ENCODE measurements at places on chromosomes 1 and 21.

- DNase-seq: no peak
These were observed 65.2 kb downstream of the SLC37A1 start for GRCh38 chr21:42578761-42579415.

DNA sequence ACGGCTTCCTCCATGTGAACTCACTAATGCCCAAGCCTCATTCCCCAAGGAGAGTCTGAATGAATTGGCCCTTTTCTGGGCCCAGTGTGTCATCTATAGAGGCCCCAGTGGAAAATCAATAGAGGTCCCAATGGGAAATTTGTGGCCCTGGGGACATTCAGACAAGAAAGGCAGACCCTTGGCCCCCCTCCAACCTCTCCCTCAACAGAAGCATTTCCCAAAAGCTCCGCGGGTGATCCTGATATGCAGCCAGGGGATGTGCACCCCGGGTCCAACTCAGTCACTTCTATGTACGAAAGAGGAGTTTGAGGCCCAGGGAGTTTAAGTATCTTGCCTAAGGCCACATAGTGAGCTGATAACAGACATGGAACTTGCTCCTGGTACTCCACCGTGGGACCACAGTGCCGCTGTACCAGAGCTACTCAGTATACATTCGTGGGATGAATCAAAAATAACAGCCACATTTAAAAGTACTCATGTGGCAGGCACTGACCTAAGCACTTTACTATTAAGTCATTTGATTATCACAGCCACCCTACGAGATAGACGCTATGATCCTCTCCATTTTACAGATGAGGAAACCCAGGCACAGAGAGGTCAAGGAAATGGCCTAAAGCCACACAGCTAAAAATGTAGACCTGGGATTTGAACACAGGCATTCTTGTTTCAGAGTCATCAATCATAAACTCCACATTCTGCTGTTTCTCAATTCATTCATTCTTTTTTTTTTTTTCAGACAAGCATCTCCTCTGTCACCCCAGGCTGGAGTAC, 8.5 kb downstream of the EPHA2 start:
- DNase-seq: no peak

- DNase-seq: no peak
These were observed 244.6 kb downstream of the TOMM20 start for GRCh38 chr1:234884006-234884405.

DNA sequence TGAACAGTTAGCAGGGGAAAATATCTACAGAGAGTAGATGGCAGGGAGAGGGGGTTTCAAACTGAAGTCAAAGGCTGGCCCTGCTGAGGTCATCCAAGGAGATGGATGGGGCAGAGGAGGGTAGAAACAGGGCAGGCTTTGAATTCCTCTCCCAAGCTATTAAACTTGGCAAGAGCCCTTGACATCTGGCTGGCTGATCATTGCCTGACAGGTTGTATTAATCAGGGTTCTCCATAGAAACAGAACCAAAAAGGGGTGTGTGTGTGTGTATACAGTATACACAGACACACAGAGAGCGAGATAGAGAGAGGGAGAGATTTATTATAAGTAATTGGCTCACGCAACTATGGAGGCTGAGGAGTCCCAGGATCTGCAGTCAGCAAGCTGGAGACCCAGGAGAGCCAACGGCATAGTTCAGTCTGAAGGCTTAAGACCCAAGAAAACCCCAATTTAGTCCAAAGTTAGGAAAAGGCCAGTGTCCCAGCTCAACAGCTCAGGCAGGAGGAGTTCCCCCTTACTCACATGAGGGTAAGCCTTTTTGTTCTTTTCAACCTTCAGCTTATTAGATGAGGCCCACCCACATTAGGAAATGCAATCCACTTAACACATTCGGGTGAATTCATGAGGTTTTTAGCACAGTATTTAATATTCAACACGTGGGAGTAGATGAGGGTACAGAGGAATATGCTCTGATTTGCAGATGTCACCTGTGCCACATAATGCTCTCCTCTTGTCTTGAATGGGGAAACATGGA, 46.7 kb upstream of the HAO2 start:
- no peak for DNase-seq

- DNase-seq: no peak
These were observed 74.4 kb downstream of the EPS15 start for GRCh38 chr1:51444534-51445192.

DNA sequence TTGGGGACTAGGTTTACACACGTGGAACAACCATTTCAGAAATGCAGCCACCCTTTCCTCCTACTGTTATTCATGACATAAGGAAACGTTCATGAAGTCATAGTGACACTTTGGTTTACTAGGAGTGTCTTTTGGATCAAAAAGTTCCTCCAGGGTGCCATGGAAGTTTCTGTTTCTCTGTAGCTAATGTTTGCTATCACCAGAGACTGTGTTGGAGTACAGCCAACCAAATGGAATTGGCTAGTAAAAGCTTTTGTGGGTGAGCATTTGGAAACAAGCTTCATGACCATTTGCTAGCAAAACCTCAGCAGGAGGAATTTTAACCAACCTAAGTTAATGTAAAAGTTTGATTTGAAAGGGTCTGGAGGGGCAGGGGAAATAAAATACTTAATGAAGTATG, 43.9 kb upstream of the ADGRL2 start:
- DNase-seq: no peak

DNA sequence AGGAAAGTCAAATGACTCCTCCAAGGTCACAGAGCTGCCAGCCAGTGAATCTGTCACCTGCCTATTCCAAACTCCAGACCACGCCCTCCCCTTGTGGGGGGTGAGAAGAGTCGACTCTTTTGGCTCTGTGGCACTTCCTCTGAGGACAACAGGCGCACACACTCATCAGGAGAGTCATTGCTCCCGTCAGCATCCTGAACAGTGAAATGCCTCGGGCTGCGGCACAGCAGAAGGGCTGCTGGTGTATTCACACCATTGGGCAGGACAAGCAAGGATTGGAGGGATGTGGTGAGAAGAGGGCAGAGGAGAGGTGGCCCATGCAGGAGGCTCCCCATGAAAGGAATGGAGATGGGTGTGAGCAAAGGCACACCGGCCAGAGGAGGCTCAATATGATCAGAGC, 239.0 kb downstream of the TOMM20 start:
- DNase-seq: no peak

GRCh38 chr1:101325144-101325543, 88.3 kb downstream of the S1PR1 start:
- no peak for DNase-seq

- DNase-seq: no peak
These were observed 220.1 kb downstream of the COL24A1 start for GRCh38 chr1:85936470-85936869.

DNA sequence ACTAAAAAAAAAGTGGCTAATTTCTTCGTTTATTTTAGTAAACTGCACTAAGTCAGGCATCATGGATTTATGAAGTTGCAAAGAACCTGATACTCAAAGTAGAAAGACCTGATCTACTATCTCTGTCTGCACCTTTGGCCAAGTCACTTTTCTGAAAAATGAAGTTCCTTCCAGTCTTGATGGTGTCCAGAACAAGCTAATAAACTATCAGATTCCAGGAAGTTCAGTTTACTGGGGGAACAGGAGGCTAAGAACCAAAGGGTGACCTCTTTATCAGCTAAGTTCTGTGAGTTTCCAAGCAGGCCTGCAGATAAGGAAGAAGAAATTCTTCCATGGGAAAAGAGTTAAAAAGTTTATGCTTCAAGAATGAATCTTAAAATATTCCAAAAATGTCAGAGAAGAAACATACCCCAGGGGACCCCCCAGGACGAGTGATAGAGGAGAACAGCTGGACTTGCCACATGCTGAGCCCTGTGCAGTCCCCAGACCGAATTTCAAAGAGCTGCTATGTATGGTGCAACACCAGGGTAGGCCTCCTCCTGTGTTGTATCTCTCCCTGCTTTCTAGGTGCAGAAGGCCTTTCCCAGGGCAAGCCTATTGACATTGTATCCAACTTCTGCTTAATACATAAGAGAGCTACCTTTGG, 72.8 kb upstream of the FGGY start:
- peak; percentile 51 for DNase-seq

DNA sequence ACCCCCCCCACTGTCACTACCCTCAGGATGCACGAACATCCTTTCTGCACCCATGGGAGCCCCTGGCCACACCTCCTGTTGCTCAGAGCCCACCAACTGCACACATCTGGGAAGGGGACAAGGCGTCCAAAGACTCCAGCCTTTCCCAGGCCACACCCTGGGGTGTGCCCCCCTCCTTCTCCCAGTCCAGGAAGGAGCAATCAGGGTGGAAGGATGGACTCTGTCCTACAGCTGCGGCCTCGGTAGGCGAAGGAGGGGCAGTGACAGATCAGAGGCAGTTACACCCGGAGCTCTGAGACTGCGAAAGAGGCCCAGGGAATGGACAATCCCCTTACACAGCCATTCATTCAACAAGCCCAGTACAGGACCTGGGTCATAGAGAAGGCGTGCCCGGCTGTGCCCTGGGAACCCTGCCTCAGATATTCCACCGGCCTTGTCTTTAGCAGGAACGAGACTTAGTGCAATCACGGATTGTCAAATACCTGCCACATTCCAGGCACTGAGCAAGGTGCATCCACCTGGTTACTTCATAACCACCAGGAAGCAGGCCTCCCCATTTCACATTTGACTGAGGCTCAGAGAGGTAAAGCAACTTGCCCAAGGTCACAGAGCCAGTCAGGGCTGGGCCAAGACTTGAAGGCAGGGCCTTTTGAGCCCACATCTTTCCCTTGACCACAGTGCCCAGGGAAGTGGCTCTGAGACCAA, 9.4 kb downstream of the HSPG2 start:
- no peak for DNase-seq

- DNase-seq: no peak
These were observed 14.0 kb upstream of the GSTM4 start for GRCh38 chr1:109641861-109642260.

GRCh38 chr1:11693024-11693590, 1.6 kb downstream of the DRAXIN start:
- DNase-seq: no peak

- no peak for DNase-seq
These were observed 487.6 kb upstream of the CAMK1G start for GRCh38 chr1:209095627-209096595.

DNA sequence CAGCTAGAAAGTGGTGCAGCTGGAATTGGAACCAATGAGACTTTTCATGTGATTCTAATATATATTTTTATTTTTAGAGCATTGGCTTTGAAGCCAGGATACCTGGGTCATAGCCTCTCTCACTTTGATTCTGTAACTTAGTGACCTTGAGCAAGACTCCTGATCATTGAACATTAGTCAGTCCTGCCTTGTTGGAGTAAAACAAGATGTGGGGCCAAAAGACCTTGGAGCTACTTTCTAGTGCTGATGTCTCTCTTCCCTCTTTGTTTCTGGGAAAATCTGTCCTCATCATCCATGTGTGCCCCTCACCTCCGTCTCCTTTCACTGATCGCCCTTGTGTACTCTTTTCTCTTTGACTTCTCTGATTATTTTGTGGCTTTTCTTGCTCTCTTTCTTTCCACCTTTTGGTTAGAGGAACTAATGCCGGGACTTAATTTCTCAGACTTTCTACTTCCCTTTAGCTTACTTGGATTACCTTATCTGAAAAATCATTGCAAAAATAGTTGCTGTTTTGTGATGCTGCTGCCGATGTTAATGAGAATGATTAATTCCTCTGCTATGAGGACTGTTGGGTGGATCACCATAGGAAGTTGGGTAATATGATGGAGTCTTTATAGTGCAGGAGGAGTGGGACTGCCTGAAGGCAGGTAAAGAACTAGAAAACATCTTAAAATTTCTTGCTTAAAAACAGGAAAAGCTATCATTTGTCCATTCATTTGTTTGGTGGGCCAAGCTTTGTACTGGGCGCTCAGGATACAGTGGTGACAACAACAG, 72.0 kb downstream of the NOS1AP start:
- no peak for DNase-seq

DNA sequence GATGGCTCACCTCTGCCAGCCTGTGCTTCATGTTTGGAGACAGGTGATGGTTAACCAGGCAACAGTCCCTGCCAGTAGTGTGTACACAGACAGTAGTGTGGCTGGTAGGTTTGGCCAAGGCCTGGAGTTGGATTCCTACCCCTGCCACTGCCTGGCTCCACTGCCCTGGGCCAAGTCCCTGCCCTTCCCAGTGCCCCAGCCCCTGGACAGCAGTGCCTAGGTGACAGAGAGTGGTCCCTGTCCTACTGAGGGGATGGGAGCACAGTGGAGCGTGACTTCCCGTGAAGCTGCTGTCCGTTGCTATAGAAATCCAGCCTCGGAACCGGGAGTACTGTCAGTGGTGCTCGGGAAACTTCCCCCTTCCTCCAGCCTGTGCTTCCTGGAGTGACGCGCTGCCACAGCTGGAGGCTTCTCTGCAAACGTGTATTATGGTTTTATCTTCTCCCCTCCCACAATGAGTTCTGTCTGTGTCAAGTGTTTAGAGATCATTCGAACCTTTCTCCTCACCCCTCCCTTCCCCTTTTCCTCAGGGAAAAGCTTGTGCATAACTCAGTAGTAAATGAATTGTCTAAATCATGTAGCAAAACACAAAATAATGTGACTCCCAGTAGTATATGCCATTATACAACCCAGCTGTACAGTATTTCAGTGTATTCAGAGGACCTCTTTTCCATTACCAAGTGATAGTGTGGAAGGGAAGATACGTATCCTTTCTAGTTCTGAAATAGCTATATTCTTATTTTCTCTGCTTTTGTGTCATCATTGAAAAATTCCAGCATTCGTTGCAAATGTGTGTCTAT, 73.4 kb downstream of the GALNT2 start:
- DNase-seq: no peak

- DNase-seq: peak; percentile 83
These were observed at the start of gene SH3D21 for GRCh38 chr1:36306210-36306901. Gene SH3D21, plus strand, starts transcription at chr1:36306368. Its CDS starts 53 bp downstream, at chr1:36306421.

DNA sequence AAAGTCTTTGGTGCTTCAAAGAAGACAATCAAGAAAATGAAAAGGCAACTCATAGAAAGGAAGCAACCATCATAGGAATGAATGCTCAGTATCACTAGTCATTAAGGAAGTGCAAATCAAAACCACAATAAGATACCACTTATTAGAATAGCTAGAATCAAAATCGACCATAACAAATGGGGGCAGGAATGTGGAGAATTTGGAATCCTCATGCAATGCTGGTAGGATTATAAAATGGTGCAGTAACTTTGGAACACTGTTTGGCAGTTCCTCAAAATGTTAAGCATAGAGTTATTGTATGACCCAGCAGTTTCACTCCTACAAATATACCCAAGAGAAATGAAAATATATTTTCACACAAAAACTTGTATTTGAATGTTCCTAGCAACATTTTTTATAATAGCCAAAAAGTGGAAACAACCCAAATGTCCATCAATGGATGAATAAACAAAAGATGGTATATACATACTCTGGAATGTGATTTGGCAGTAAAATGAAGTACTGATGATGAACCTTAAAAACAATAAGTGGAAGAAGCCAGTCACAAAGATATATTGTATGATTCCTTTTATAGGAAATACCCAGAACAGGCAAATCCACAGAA, 105.6 kb downstream of the MIS18A start:
- DNase-seq: no peak

- DNase-seq: no peak
These were observed 47.6 kb downstream of the APP start for GRCh38 chr21:26123012-26123411.

GRCh38 chr1:29687601-29688244, 451.4 kb downstream of the PTPRU start:
- DNase-seq: no peak

- no peak for DNase-seq
These were observed 8.6 kb downstream of the STRIP1 start for GRCh38 chr1:110043016-110043415.

- no peak for DNase-seq
These were observed 71.6 kb downstream of the NVL start for GRCh38 chr1:224258351-224258750.

- DNase-seq: no peak
These were observed 72.2 kb downstream of the LACTBL1 start for GRCh38 chr1:22900451-22900850.

GRCh38 chr1:157517016-157517415, 35.3 kb downstream of the FCRL5 start:
- DNase-seq: no peak

GRCh38 chr1:161473348-161473747, 31.9 kb upstream of the FCGR2A start:
- DNase-seq: peak; percentile 78
